ENCODE measurements at places on chromosomes 11 and 22.

DNA sequence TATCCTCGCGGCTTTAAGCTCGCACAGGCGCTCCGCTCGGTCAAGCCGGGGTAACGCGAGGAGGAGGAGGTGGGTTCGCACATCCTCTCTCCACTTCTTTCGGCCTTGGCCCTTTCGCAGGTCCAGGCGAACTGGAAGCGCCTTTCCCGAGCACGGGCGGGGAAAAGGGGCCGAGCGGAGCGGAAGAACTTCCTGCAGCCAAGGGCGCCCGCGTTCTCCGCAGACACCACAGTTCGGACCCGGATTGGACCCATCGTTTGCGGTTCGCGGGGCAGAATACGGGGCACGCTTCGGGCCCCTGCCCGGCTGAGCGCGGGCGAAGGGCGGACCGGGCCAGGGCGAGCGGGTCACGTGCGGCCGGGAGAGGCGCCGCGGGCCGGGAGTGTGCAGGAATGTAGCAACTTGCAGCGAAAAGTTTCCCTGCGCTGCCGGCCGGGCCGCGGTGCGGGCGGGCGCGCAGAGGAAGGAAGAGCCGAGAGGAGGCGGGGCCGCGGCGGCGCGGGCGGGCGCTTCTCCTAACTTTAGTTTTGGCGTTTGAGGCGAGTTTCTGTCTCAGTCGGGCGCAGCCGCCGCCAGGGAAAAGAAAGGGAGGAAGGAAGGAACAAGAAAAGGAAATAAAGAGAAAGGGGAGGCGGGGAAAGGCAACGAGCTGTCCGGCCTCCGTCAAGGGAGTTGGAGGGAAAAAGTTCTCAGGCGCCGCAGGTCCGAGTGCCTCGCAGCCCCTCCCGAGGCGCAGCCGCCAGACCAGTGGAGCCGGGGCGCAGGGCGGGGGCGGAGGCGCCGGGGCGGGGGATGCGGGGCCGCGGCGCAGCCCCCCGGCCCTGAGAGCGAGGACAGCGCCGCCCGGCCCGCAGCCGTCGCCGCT, at the start of gene YAP1:
Gene YAP1 (plus strand): TSS at position 552 of the 865 bp plus-strand sequence. CDS start 402 bp downstream, outside the sequence.
- peak; percentile 55 for DNase-seq

GRCh38 chr11:47391711-47392432, 13.5 kb upstream of the SPI1 start:
- DNase-seq: no peak

DNA sequence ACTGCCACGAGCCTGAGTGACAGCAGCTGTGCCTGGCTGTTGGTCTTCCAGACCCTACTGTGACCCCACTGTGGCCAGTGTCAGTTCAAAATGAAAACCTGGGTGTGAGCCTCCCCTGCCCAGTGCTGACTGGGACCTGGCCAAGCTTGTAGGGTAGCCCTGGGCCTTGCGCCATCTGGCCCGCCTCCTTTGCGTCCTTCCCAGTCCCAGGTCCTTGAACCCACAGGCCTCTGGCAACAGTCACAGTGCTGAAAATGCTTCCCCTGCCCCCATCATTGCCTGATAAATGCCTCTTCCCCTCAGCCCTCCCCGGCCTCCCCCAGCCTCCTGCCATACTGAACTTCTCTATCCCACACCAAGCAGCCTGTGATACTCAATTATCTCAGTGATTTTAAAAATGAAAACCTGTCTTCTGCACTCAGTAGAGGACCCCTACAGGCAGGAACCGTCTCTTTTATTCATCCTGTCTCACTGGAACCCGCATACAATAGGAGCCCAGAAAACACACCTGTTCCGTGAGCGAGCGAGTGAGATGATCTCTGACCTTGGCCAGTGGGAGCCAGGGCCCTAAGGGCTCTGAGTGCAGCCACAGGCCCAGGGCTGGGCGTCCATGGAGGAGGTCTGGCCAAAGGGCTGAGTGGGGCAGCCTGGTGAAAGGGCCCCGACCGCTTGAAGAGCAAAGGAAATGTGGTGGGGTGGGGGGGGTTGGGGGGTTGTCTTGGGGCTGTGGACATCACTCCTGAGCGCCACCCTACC, 49.7 kb upstream of the TTLL12 start:
- no peak for DNase-seq

DNA sequence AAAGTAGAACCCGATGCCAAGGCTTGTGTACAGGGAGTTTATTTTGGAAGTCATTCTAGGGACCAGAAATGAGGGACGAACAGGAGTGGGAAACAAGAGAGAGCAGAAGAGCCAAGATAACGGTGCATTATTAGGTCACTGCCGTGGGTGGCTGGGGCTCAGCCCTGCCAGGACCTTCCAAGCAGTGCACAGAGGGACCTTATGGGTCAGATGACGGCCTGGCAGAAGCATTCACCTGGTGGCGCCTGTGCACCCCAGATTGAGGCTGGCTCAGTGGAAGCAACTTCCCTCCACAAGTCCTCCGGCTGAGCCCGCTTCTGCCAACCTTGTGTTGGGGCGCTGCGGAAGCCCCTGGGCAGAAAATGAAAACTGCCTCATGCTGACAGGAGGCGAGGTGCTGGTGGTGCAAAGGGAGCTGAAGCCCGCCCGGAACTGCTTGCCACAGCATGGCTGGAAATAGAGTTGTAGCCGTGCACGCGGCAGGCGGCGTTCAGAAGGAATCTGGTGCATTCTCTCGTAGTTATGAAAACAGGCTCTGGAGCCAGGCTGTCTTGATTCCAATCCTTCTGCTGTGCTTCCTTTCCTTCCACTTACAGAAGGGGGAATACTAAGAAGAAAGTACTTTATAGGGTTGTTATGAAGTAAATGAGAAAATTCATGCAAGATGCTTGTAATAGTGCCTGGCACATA, 22.2 kb upstream of the TP53I11 start:
- no peak for DNase-seq

DNA sequence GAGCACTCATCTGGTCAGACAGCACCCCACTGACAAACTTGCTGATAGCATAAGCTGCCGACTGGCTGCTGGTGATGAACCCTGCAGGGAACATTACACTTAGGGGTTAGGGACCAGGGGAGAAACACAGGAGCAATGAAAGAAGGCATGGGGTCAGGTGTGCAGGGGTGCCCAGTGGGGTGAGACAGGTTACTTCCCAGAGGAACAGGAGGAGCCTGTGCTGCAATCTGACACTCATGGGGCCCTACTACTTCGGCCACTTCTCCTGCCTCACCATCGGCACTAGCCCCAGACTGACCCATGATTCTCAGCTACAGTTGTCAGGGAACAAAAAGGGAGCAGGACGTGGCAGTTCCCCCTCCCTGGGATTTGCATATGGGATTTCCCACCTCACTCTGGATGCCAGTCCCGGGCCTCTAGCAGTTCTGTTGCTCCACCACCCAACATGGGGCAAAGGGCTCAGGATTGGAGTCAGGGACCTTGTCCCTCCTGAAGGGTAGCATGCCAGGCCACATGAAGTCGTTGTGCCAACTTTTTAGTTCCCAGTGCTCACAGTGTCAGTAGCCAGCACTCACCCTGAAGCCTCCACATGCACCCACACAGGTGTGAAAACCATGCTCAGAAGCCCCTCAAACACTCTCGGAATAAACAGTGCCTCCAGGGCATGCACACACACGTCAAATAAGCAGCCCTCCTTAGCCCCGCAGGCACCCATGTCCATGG, 2.2 kb downstream of the SLC37A4 start:
- DNase-seq: no peak

- no peak for DNase-seq
These were observed 18.9 kb downstream of the LIMK2 start for GRCh38 chr22:31230871-31231621.

- no peak for DNase-seq
These were observed 10.2 kb upstream of the FCHSD2 start for GRCh38 chr11:73152086-73152853.

DNA sequence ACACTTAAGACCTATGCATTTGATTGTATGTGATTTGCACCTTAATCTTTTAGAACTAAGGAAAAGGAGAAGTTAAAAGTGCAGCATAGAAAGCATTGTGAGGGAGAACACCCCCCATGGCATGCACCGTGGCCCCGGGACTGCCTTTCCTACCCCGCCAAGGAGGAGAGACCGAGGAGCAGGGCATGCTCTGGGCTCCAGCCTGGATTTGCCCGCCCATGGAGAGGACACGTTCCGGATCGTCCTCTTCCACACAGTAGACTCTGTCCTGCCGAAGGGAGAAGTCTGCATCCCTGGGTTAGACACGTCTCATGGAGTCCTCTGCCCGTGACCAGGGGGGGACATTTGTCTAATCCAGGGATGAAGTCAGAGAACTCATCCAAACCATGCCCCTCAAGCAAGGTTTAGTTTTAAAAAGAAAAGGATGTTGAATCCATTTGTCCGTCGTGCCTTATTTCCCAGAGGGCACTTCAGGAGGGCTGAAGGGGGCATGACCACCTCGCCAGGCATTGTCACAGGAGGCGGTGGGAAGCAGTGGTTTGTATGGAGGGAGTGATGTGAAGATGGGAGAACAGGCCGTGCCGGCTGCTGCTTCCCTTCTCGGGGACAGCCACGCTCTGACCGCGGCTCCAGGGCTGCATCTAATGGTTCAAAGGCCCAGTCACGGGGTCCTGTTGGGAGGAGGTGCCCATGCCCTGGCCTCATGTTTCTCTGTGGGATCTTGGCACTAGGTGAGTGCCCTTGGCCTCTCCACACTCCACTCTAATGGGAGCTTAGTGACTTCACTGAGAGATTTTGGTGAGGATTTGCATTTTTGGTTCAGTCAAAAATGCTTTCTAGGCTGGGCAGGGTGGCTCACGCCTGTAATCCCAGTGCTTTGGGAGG, 66.2 kb upstream of the GAL start:
- DNase-seq: no peak

- DNase-seq: no peak
These were observed 3.4 kb downstream of the YPEL4 start for GRCh38 chr11:57646194-57646798.

DNA sequence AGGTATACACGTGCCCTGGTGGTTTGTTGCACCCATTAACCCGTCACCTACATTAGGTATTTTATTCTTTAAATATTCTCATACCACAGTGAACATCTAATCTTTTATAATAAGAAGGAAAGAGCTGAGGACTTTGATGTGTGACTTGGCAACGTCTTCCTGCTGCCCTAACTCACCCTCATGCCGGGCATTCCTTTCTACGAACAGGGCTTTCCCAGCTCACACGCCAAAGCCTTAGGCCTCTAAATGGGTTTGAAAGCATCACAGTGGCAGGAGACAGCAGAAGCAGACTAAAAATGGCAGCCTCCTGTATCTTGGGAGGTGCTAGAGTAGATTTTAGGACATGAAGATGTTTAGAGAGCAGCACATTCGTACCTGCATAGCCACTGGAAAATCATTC, 52.6 kb downstream of the CLTCL1 start:
- no peak for DNase-seq

DNA sequence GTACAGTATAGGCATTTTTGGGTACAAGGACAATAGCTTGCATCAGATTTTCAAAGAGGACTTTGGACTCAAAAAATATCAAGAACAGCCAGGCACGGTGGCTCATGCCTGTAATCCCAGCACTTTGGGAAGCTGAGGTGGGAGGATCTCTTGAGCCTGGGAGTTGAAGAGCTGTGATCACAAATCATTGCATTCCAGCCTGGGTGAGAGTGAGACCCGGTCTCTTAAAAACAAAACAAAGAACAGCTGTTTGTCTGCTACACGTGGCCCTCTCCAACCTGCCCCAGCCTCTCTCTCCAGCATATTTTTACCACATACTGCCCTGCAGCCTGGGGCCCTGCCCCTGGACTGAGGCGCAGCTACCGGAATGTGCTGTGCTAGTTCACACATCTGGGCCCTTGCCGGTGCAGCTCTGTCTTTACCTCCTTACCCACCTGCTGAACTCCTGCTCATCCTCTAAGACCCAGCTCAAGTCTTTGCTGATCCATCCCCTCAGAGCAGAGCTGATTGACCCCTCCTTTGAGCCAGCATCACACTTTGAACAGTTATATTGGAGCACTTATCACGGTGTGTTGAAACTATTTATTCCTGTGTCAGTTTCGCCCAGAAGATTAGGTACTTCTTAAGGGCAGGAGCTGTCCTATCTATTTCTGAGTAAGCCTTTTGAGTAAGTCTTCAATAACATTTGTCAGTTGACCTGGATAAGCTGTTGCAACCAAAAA, 29.4 kb downstream of the GRIK4 start:
- no peak for DNase-seq

DNA sequence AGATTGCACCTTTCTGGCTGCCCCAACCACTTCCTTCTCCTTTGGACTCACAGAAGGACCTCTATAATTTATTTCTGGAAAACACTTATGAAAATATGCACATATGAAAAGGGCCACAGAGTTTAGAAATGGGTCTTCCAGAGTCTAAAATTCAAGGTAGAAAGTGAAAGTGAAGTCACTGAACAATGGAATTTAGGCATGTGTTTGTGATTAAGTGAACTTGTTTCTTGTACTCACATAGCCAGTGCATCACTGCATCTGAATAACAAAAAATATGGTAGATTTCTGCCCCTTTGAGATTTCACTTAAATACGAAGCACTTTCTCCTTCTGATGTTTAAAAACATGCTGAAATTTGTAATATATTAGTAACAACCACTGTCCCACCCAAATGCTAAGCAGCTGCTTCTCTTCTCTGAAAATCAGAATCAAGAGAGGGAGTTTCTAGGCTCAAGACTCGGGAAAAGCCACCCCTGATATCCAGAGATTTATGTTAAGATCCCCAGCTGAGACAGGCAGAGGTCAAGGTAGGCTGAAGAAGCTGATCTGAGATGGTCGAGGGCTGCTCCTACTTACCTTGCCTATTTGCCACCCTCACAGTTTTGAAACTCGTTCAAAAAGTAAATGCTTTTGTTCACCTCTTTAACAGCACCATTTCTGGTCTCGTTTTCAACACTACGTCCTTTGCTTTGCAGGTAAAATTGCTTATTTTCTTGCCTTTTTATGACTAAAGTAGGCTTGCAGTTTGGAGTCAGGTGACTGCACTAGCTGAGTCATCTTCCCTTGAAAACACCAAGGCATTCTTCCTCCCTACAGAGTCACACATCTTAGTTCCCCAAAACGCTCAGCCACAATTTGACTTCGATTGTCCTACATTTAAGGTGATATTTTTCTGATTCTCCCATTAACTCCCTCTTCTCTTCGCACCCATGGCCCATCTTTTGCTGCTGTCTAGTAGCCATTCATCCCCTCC, at the start of gene XKR3:
Gene XKR3 (minus strand): TSS at position 696 of the 972 bp plus-strand sequence. CDS start 17,338 bp downstream, outside the sequence.
- DNase-seq: peak; percentile 41

- no peak for DNase-seq
These were observed 33.4 kb downstream of the SIK2 start for GRCh38 chr11:111635706-111636045.

- no peak for DNase-seq
These were observed 15.4 kb downstream of the ARHGEF17 start for GRCh38 chr11:73323464-73323863.

- DNase-seq: peak; percentile 65
These were observed 2.5 kb upstream of the NPAS4 start for GRCh38 chr11:66418168-66418985.

- no peak for DNase-seq
These were observed 27.2 kb downstream of the WNT11 start for GRCh38 chr11:76179147-76179546.

Data from activated CD4-positive, alpha-beta T cell treated with anti-CD3 and anti-CD28 coated beads, Interleukin-2, Interleukin-4, amounts not matched to agents 100 ng/mL and 50 ng/mL, durations not matched to agents 16 hours and 8 hours (primary cell).